ENCODE measurements at places on chromosomes 16 and 17.
A peak's percentile ranks its signal among the peaks of the same experiment; 100 is the strongest.

- no peak for DNase-seq
Measured at GRCh38 chr16:64321881-64322280, 800.0 kb downstream of the CDH11 start.

- no peak for DNase-seq
Measured at GRCh38 chr16:48955837-48956236, 325.8 kb downstream of the CBLN1 start.

GRCh38 chr17:19009970-19010369 lies 5.4 kb upstream of the FAM83G start:
- DNase-seq, result no peak

GRCh38 chr17:56806949-56807348 lies 26.8 kb downstream of the C17orf67 start:
- DNase-seq, result no peak

DNA sequence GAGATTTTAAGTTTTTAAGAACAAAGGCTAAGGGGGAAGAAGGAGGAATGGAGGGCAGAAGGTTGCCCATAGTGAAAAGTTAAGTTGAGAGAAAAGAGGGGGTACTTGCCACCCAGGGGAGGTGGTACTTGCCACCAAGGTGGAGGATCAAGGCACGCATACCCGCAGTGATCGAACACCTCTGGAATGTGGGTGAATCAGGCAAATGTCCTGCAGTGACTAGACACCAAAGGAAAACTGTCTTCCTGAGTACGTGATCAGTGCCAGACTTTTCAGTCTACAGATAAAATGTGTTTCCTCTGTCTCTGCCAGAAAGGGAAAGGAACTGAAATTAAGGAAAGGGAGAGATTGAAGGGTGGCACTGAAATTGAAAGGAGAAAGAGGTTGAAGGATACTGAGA lies 2285.3 kb downstream of the TP53TG3F start:
- DNase-seq, result peak; percentile 7

- DNase-seq, result peak; percentile 51
Measured at GRCh38 chr16:1492923-1493745, at the start of gene TELO2. Gene TELO2, plus strand, starts transcription at chr16:1493360. Its CDS starts 922 bp downstream, at chr16:1494282.

GRCh38 chr17:57340160-57340981 lies 84.0 kb downstream of the MSI2 start:
- no peak for DNase-seq

GRCh38 chr17:17515934-17516930 lies 20.0 kb upstream of the RASD1 start:
- DNase-seq, result no peak

DNA sequence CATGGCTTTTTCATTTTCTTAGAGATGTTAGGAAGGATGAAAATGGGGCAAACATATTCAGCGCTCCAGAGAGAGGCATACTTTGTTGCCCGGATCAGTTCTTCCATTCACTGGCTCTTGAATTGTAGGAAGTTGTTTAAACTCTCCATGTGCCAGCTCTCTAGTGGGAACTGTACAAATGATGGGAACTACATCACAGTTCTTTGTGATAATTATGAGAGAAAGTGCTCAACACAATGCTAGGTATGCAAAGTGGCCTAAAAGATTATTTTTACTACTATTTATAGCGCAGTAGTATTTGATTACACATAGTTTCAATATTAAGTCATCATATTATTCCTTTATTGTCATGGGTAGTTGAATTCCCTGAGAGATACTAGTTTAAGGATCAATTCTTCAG lies 268.5 kb downstream of the RBFOX1 start:
- no peak for DNase-seq

GRCh38 chr16:75550211-75550662 lies 5.8 kb downstream of the TMEM231 start:
- peak; percentile 5 for DNase-seq

- DNase-seq, result peak; percentile 97
Measured at GRCh38 chr17:35404360-35404759, 27.9 kb downstream of the SLFN12 start.

DNA sequence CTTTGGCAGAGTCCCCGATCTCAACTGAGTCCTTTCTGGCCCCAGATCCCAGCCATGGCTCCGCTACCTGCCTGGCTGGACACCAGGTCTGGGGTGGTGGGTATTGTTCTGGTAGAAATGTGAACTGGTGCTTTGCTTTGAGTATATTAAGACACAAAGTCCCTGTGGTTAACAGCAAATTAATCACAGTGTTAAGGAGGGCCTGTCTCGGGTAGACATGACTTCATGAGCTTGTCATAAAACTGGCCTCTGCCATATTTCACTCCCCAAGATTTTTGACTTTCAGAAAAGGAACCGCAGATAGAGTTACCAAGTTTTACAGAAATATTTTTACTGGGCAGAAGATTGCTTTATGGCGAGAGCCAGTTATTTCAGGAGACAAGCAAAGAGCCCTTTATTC lies 19.5 kb downstream of the NKD1 start:
- DNase-seq, result no peak

DNA sequence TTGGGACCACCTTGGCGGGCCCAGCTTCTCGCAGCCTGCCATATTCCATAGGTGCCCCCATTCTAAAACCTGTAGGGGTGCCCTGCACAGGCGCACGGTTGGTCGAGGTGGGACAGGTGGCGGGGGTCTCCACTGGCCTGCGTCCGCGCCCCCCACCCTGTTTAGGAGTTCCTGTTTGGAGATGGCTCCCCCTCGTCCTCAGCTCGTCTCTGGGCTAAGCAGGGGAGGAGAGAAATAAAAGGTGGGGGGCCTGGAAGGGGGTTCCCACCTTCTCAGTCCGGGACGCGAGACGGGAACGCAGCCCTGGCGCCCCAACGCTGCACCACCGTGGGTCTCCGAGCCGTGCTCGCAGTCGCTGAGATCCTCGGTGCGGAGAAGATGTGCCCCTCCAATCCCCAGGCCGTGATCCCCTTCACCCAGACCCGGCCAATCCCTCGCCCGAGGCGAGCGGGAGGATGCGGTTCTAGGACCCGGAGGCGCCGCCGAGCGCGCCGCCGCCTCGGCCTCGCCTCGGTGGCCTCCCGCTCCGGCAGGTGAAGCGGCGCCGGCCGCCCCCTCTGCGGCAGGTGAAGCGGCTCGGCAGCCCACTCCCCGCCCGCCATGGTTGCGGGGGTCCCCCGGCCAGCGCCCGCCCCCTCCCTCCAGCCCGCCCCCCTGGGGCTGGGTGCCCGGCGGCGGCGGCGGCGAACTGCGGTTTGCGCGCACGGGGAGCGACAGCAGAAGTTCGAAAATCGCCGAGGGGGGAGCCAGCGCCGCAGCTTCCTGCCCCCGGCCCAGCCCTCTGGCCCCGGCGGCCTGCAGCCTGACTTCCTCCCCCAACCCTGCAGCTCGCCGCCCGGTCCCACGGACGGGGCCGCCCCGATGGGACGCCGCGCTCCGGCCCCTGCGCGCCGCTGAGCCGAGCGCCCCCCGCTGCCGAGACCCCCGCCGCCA lies at the start of gene FMNL1:
TSS of gene FMNL1 (plus strand) at position 805 of the 933 bp plus-strand sequence. CDS start 240 bp downstream, outside the sequence.
- no peak for DNase-seq

DNA sequence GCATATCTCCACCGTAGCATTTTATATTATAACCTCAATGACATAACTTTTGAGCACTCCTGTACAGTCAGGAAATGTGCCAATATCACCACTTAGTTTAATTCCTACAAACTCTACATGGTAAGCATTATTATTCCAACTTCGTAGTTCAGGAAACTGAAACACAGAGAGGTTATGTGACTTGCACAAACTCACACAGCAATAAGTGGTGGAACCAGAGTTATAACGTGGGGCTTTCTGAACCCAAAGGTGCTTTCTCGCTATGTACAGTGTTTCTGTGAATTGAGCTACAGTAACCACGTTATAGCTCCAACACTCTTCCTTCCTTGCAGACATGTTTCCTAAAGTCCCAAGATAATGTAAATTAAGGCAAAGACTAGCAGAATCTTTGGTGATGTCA lies 330.2 kb downstream of the GRIN2A start:
- no peak for DNase-seq

GRCh38 chr16:24989494-24989893 lies 25.7 kb downstream of the ARHGAP17 start:
- no peak for DNase-seq

DNA sequence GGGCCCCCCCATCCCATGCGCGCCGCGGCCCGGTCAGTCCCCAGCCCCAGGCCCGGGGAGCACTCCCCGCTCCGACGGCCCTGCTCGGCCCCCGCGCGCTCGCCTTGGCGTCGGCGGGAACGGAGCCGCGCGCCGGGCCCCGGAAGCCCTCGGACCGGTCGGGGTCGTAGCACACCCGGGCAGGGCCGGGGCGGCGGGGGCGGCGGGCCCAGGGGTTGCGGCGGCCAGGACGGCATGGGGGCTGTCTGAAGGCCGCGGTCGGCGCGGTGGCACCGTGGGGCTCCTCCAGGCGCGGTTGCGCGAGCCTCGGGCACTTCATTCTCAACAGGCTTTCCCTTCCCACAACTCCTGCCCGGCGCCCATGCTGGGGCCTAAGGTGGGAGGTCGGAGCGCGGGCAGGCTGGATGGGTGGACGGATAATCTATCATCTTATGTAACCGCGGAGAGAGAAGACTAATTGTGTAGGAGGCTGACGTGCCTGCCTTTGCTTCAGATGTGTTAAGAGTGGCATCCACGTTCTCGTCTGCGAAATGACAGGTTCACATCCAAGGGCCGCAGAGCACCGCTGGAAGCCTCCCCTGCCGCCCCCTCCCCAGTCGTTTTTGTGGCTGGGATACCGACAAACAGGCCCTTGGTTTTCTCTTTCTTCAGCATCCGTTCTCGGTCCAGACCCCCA lies 708 bp downstream of the BAIAP2 start:
- peak; percentile 48 for DNase-seq

- DNase-seq, result no peak
Measured at GRCh38 chr16:78446992-78447563, 347.6 kb downstream of the WWOX start.

DNA sequence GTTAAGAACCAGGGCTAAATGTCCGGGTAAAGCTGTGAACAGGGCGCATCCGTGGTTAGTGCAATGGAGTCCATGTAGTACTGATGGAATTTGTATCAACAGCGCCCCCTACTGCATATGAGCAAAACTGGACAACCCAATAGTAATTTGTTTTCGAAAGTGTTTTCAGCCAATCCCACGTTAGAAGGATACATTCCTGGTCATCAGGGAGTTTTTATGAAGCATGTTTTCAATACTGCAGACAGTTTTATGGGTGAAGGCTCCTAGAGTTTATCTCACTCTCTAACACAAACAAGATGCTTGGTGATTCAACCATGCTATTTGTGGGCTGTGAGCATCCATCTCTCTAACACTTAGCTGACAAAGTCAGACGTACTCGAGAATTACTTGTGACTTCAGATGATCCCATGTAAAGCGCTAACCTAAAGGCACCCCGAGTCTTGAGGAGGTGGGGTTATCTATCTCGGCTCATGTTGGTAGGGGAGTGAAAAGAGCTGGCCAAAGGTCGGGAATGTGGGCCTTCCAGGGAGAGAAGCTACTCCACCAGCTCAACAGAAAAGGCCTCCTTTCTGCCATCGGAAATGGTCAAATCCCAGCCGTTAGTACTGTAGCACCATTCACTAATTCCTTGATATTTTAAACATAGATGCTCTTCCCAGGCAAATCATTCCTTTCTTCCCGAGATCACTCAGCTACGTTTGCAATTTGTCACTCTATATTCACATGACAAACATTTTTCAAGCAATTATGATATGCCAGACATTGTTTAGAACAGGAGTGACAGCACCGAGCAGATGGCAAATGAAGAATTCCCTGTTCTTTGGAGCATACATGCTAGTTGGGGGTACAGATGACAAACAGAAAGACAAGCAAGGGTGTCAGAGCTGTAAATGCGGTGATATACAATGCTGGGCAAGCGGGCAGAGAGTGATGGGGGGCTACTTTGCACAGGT lies 46.9 kb upstream of the HNF1B start:
- peak; percentile 55 for DNase-seq

- DNase-seq, result no peak
Measured at GRCh38 chr16:72427783-72428331, 255.9 kb upstream of the PMFBP1 start.

DNA sequence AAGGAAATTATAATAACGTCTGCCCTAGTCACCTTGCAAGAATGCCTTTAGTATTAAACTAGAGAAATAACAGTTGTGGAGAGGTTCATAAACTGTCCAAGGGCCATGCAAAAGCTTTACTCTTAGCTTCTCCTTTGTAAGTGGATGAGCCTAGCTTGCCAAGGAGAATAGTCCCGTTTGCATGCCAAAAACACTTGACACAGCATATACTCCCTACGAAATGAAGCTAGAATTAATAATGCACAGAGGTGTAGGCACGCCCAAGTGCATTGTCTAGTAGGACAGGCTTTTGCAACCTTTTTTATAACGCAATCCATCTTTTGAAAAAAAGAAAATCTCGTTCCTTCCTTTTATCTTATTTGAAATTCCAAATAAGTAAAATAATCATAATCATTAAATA lies 12.8 kb upstream of the CDRT4 start:
- no peak for DNase-seq

DNA sequence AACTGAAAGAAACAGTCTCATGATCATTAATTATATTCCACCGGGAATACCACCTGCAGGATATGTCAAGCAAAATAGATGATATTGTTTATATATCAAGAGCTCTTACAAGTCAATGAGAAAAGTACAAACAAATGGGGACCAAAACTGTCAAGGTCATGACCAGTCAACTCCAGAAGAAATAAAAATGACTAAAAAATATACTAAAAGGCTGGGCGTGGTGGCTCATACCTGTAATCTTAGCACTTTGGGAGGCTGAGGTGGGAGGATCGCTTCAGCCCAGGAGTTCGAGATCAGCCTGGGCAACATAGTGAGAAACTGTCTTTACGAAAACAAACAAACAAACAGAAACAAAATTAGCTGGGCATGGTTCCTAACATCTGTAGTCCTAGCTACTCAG lies 49.8 kb upstream of the SCNN1B start:
- no peak for DNase-seq

DNA sequence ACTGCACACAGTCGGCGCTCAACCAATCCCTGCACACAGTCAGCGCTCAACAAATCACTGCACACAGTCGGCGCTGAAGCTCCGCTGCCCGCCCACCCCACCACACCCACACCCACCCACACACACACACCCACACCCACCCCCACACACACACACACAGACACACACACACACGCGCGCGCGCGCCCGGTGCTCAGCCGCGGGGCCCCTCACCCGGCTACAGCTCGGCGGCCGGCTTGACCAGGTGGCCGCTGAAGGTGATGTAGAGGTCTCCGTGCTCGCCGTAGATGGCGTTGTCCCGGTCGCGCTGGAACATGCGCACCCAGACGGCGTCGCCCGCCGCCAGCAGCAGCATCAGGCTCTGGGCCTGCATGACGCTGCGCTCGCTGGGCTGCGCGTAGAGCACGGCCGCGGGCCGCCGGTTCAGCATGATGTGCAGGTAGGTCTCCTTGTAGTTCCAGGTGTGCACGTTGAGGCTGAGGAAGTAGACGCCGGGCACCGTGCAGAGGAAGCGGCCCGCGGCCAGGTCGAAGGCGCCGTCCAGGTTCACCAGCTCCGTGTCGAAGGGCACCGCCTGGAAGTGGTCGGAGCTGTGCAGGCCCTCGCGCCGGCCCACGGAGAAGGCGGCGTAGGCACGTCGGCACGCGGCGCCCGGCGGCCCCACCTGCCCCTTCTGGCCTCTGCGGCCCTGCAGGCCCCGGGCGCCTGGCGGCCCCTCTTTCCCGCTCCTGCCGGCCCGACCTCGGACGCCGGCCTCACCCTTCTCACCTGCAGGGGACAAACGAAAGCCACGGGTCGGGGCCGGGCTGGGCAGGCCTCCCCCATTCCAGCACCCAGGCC lies 2.5 kb downstream of the C1QTNF8 start:
- DNase-seq, result peak; percentile 79

- no peak for DNase-seq
Measured at GRCh38 chr17:61316633-61317032, 83.0 kb upstream of the TBX2 start.

- DNase-seq, result no peak
Measured at GRCh38 chr16:2480948-2481347, 6.0 kb downstream of the TBC1D24 start.
